ENCODE measurements at places on chromosomes 1 and 21.

- peak; percentile 49 for DNase-seq
Measured at GRCh38 chr1:187491082-187491720, 662.5 kb downstream of the PLA2G4A start.

- DNase-seq: peak; percentile 79
Measured at GRCh38 chr1:71657891-71658679, 577.2 kb upstream of the ZRANB2 start.

DNA sequence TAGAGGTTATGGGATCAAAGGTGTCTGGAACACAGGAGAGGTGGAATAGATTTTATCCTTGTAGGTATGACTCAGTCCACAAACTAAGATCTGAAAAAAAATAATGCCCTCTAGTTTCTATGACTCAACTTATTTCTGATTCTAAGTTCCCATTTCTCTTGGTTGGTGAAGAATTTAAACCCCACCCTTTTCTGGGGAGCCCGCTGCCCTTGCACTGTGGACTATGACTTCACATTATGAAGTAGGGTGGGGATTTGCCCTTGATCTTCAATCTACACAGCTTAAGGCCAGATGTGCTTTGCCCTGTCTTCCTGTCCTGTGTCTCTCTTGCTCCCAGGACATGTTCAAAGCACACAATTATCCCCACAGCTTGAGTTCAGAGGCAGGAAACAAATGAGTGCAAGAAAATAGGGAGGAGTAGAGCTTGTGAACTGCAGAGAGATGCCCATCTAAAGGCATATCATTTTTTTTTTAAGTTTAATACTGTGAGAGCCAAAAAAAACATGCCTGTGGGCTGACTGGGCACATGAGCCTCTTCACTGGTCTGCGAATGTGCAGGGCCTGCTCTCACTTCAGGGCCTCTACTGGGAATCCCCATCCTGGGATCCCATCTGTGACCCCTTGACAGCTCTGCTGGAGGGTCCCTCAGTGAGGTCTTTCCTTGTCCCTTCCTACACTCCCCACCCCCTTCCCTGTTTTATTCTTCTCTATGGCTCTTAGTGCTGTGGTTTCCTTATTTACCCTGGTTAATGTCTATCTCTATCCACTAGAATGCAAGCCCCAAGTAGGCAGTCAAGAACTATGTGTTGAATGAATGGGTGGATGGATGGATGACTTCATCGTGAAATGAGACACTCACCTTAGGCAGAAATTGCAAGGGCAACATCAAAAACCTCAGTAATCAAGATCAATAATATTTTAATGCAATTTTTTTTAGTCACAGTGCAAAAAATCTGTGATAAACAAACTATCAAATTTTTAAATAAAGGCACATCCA is 61.5 kb downstream of the CD58 start:
- DNase-seq: peak; percentile 76

DNA sequence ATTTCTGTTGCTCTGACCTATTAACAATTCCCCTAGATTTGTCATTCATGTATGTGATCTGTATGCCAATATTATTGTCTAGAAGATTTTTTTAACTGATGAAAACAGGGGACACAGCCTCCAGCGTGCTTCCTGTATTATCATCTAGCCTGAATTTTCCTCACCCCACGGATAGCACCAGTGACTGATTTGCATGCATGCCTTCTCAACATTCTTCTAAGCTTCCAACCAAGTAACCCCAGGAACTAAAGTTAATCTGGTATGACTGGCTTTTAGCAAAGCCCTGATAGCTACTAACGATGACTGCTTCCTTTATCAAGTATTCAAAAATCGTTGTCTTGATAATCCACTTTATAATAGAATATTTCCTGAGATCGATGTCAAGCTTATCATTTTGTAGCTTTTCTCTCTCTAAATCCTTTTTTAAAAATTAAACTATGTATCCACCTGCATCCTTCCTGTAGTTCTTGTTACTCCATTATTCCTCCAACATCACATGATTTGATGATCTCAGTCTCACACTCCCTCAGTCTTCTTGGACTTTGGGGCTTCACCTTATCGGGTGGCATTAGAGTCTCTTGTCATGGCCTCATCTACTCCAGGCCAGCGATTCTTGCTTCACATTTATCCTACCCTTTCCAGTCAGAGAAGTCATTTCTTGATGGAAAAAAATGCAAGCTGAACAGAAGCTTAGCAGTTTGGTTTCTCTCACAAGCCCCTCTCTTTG is 19.0 kb downstream of the BCAR3 start:
- DNase-seq: peak; percentile 52

DNA sequence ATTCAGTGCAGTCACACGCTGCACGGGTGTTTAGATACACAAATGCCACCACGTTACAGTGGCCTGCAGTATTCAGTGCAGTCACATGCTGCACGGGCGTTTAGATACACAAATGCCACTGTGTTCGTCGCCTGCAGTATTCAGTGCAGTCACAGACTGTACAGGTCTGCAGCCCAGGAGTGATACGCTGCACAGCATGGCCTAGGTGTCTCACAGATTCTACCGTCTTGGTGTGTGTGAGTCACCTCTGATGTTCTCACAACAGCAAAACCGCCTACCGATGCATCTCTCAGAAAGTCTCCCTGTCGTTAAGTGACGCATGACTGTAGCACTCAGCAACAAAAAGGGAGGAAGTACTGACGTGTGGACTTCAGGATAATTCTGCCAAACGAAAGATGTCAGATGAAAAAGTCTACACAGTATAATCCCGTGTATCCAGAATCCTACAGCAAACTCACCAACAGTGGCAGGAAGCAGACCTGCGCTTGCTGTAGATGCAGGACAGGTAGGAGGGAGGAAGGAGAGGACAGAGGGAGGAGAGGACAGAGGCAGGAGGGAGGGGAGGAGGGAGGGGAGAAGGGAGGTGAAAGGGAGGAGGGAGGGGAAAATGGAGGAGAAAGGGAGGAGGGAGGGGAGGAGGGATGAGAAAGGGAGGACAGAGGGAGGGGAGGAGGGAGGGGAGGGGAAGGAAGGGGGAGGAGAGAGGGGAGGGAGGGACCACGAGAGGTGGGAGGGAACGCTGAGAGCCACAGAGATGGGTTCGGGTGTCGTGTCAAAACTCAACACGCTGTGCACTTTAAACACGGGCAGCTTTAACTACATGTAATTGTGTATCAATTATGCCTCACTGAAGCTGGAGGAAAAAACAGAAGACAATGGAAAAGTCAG is 36.3 kb upstream of the PCBP3 start:
- DNase-seq: peak; percentile 31

GRCh38 chr1:114152508-114153260 is 985 bp downstream of the SYT6 start:
- DNase-seq: peak; percentile 37

DNA sequence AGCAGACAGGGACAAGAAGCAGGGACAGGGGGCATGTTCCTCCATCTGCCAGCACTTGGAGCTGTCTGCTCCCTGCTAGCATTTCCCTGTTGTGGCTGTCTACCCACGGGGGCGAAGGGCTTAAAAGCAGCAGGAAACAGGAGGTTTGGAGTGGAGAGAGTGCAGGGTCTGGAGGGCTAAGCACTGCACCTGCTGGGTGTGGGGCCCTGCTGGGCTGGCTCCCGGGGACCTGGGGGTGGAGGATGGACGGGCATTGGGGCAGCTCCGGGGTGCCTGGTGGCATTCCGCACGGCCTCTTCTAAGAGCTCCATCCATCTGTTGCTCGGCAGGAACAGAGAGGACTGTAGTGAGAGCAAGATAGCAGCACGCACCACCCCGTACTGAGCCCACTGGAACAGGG is 21.2 kb downstream of the LRRC71 start:
- DNase-seq: no peak

DNA sequence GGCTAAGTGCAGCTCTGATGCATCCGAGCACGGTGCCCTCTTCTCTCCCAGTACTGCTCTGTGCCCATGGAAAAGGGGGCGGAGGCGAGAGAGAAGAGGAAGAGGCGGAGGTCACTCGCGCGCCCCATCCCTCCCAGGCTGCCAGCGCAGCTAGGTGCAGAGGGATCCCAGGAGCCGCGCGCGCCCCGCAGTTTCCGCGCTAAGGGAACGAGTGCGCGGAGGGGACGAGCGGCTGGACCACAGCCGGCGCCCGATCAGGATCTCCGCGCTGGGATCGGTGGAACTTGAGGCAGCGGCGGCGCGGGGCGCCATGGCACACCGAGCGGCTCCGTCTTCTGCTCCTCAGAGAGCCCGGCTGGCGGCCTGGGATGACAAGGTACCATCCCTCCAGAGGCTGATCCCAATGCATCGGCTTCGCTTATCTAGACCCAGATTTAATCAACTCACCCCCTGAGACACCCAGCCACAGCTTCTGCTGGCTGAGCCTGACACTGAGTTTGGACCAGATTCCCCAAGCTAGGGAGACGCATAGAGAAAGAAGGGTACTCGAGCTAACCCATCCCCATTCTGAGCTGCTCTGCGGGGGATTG is at the start of gene PTGFR:
Gene PTGFR, plus strand, starts transcription at position 114 of the 590 bp plus-strand sequence. CDS start 1,770 bp downstream, outside the sequence.
- peak; percentile 39 for DNase-seq

- DNase-seq: no peak
Measured at GRCh38 chr1:221795380-221795779, 53.5 kb upstream of the DUSP10 start.

DNA sequence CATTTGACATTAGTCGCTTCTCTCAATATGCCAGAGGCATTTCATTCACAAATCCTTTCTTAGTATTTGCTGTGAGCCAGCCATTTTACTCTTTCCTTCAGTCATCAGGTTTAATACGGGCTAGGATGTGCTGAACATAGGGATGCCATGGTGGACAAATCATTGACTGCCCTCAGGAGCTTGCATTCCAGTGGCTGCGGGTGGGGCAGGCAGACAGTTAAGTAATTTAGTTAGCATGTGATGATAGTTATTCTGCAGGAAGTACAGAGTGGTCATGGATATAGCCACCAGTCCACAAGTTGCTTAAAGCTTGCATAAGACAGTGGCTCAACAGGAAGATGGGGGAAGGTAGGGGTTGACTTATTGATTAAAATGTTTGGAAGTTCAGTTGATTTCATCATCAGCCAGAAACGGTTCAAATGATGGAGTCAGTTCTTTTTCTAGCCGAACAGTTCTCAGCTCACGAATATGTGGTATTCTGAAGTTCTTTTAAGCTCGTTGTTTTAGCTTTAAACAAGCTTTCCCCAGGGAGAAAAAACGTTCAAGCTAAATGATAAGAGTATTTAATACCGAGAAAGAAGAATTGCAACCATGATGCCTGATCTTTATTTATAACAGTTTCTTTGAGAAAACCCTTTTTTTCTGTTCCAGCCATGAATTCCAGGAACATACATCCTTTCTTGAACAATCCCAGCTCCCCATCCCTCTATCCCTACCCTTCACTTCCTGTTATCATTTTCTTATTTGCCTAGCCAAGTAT is 1.4 kb downstream of the SLC22A15 start:
- peak; percentile 86 for DNase-seq

DNA sequence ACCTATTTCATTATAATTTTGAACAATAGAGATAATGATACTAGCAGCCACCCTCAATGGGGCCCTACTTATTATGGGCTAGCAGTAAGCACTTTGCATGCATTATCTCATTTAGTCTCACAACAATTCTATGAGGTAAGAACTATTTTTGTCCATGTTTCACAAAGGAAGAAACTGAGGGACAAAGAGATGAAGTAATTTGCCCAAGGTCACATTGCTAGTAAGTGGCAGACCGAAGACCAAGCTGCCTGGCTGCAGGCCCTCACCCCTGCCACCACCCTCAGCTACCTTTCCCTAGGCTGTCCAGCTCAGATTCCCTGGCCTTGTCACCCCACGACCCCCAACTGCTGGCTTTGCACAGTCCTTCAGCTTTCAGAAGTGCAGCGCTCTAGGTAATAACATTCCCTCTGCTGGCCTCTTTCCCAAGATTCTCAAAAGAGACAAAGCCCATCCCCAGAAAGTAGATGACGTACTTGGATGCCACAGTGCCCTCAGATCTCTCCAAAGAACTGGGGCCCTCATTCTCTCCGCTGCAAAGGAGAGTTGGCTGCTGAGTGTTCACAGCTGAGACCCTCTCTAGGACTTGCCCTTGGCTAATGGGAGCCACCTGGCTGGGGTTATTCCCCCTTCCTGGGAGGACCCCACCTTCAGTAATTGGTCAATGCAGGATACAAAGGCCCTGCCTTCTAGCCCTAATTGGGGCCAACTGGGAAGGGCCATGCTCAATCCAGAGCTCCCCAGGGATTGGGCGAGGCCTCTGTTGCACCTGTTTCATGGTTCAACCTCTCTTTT is 39.5 kb downstream of the IRF2BP2 start:
- no peak for DNase-seq

DNA sequence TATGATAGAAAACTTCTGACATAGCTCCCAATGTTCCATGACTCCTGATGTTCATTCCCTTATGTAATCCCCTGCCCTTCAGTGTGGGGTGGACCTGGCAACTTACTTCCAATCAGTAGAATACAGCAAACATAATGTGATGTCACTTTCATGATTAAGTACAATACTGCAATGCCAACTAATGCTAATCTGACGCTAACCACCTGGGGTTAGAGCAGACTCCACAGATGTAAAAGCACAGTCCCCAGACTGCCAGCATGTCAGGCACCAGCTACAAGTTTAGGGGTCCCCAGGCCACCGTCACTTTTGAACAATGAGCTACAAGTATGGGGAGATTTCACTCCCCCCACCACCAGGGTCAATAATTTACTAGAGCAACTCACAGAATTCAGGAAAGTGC is 32.3 kb upstream of the FBXO28 start:
- no peak for DNase-seq

GRCh38 chr1:151847867-151848596 is 5.5 kb downstream of the THEM5 start:
- DNase-seq: no peak

- DNase-seq: no peak
Measured at GRCh38 chr1:62800281-62800680, 16.3 kb downstream of the ATG4C start.

GRCh38 chr1:40755067-40755466 is 28.5 kb upstream of the KCNQ4 start:
- no peak for DNase-seq

DNA sequence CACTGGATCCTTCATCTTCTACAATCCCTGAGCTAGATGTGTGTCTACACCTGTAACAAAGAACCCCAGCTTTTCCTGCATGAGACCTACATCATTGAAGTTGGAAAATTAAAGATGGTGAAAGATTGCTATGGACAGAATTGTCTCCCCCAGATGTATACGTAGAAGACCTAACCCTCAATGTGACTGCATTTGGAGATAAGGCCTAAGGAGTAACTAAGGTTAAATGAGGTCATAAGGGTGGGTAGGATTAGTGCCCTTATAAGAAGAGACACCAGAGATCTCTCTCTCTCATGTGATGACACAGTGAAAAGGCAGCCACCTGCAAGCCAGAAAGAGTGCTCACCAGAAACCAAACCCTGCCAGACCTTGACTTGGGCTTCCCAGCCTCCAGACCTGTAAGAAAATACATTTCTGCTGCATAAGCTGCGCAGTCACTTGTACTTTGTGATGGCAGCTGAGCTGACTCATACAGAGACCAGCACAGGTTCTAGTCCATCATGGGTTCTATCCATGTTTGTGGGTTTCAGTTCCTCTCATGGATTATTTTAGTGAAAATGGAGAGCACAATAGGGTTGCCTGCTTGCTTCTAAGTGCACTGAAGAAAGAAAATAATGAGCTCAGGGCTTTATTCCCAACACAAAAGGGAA is 180.8 kb downstream of the TPR start:
- DNase-seq: no peak

Measured in fibroblast of skin of right quadriceps (primary cell).